ENCODE measurements at places on chromosomes 2 and 18. TPM values are rescaled to one million over a fixed set of nuclear protein-coding genes. Genes with fewer than 3 reads are reported as not detected.

DNA sequence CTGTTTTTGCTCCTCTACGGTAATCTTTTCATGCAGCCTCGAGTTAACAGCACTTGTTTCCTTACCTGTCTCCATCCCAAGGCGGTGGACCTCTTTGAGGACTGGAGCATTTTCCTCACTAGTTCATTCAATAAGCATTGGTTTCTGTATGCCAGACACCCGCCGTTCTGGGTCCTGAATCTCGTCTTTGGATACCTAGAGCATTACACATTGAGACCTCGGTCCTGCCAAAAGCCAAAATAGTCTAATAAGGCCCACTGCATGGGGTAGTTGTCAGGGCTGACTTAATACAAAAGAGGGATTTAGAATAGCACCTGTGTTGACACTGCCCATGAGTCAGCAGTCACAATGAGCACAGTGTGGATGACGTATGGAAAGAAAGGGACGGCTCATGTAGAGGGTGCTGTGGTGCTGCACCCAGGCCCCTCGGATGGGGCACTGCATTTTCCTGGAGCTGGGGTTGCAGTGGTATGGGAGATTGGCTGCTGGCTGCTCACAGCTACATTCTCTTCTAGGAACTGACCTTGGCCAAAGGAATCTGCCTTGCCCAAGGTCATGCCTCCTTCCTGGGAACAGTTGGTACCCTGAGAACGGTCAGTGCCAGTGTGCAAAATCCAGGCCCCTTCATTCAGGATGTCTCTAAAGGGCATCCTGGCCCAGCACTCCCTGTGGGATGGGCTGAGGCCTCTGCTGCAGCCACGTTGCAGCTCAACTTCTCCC, 126.9 kb upstream of the NCK2 start:
- no peak overlapping the region for H3K4me3 ChIP-seq
- no peak for DNase-seq
- no peaks in the 10 kb centered on the region for H3K4me1 ChIP-seq
- H3K27me3 ChIP-seq = no peaks in the 10 kb centered on the region

DNA sequence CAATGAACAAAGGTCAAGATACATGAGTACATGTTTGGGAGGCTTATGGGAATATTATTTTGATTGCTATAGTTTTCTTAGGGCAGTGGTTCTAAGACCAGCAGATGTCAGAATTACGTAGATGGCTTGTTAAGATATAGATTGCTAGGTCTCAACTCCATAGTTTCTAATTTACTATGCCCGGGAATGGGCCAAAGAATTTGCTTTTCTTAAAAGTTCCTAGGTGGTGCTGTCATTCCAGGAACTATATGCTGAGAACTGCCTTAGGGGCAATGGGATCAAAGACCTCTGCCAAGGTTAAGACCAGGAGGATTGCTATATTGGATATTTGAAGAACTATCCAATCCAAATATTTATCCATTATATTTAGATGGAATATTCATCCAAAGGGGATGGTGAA, 141.8 kb downstream of the FSIP2 start:
- H3K36me3 ChIP-seq = no peaks in the 10 kb centered on the region
- no peak overlapping the region for H3K27ac ChIP-seq
- no peaks in the 10 kb centered on the region for H3K4me1 ChIP-seq
- no peak for DNase-seq
- H3K4me3 ChIP-seq = no peak overlapping the region
- H3K27me3 ChIP-seq = no peaks in the 10 kb centered on the region

GRCh38 chr2:145199827-145200706, 680.1 kb upstream of the ZEB2 start:
- no peaks in the 10 kb centered on the region for H3K4me1 ChIP-seq
- no peaks in the 10 kb centered on the region for H3K27me3 ChIP-seq
- H3K36me3 ChIP-seq = no peaks in the 10 kb centered on the region
- no peak for DNase-seq

DNA sequence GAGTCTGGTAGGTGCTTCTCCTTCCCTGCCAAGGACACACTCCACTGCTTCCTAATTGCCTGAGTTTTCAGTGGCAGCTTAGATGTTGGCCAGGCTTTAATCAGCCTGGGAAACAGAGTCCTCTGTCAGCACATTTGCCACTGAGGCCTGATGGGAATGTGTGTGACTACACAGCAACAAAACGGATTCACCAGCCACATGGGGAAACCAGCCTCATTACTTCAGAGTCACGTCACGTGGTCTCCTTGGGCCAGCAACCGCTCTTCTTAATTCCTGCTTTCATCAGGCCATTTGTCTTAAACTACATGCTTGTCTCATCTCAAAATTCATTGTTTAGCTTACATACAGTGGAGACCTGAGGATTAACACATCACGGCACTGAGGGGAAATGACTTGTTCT, 93.9 kb upstream of the LTBP1 start:
- no peaks in the 10 kb centered on the region for H3K36me3 ChIP-seq
- H3K4me3 ChIP-seq = no peak overlapping the region
- DNase-seq = no peak

DNA sequence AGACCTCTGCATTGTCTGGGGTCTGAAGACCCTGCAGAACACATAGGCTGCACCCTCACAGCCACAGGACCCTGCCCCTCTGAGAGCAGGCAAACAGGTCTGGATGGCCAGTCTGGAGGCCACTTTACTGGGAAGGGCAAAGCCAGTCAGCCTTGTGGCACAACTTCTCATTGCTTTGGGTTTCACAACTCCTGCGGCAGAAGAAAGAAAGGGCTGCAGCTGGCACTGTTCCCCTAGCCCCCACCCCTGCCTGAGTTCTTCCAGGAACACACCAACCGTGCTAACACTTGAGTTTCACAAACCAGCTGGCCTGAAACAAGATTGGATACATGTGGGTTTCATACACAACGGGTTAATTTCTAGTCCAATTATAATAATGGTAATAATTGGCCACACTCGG, 276.5 kb upstream of the MGAT5 start:
- H3K27ac ChIP-seq = no peak overlapping the region
- no peak for DNase-seq
- H3K36me3 ChIP-seq = no peaks in the 10 kb centered on the region

DNA sequence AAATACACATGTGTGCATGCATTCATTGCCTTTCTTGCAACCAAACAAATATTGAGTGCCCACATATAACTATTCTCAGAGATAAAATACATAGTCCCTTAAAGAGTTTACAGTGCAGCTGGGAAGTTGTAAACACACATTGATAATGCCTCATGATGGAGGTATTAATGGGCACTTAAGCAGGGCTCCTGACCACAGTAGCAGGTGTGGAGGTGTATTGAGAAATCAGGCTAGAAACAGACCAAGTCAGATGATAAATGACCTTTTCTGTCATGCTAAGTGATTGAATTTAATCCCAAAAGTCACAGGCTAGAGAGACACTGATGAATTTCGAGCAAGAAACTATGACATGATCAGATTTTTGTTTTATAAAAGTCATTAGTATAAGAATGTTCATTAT, 157.7 kb downstream of the ZNF385B start:
- no peak overlapping the region for H3K4me3 ChIP-seq
- H3K27ac ChIP-seq = no peak overlapping the region

GRCh38 chr2:62817995-62818713, 112.6 kb downstream of the EHBP1 start:
- H3K27ac ChIP-seq = no peak overlapping the region
- H3K36me3 ChIP-seq = no peaks in the 10 kb centered on the region
- H3K4me1 ChIP-seq = peaks cover 12% of the 10 kb centered on the region
- H3K27me3 ChIP-seq = no peaks in the 10 kb centered on the region
- no peak for DNase-seq

- no peak overlapping the region for H3K27ac ChIP-seq
- H3K27me3 ChIP-seq = no peaks in the 10 kb centered on the region
- H3K4me3 ChIP-seq = no peak overlapping the region
- no peak for DNase-seq
- H3K36me3 ChIP-seq = no peaks in the 10 kb centered on the region
Measured at GRCh38 chr2:171247741-171248662, 87.3 kb upstream of the TLK1 start.

- H3K4me1 ChIP-seq = peaks cover 17% of the 10 kb centered on the region
- peak within 1 kb of the TSS; percentile 53 for H3K27ac ChIP-seq
Measured at GRCh38 chr2:112481528-112482233, at the start of gene TTL. Gene TTL, plus strand, starts transcription at chr2:112482156. Its CDS starts 189 bp downstream, at chr2:112482345.

- peaks cover 51% of the 10 kb centered on the region for H3K36me3 ChIP-seq
- peaks cover 69% of the 10 kb centered on the region for H3K4me1 ChIP-seq
- no peaks in the 10 kb centered on the region for H3K27me3 ChIP-seq
- peak overlapping the region; percentile 79 for H3K4me3 ChIP-seq
- DNase-seq = peak; percentile 58
- H3K27ac ChIP-seq = peak overlapping the region; percentile 74
Measured at GRCh38 chr18:48539406-48540250, 797 bp downstream of the CTIF start.

GRCh38 chr2:19048593-19049266, 309.7 kb downstream of the OSR1 start:
- no peak overlapping the region for H3K27ac ChIP-seq
- H3K36me3 ChIP-seq = no peaks in the 10 kb centered on the region
- H3K4me3 ChIP-seq = no peak overlapping the region
- DNase-seq = no peak

- peaks cover 15% of the 10 kb centered on the region for H3K4me1 ChIP-seq
- DNase-seq = no peak
- H3K27me3 ChIP-seq = no peaks in the 10 kb centered on the region
- H3K4me3 ChIP-seq = no peak overlapping the region
- H3K36me3 ChIP-seq = peaks cover 69% of the 10 kb centered on the region
Measured at GRCh38 chr2:152708742-152709141, 8.5 kb downstream of the PRPF40A start.

- no peaks in the 10 kb centered on the region for H3K36me3 ChIP-seq
- H3K4me1 ChIP-seq = peaks cover 10% of the 10 kb centered on the region
- peak overlapping the region; percentile 23 for H3K4me3 ChIP-seq
- no peak for DNase-seq
- H3K27me3 ChIP-seq = peaks cover 69% of the 10 kb centered on the region
Measured at GRCh38 chr18:62325806-62326645, 916 bp downstream of the TNFRSF11A start.

DNA sequence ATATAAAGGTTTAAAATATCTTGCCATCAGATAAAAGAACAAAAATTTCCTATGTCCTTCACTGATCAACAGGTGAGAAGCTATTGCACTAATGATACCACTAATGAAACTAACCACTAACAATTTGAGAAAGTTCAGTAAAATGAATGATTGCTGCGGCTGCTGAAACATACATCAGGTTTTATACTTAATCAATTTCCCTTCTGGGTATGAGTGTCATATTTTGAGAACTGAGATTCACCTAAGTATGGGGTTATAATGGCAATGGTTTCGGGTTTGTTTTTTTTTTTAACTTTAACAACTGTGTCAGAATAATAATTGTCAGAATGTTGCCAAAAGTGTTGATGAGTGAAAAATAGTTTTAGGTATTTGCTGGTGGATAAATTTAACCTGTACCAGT, 151.3 kb upstream of the SLC39A10 start:
- H3K4me1 ChIP-seq = no peaks in the 10 kb centered on the region
- no peak for DNase-seq
- H3K4me3 ChIP-seq = no peak overlapping the region

DNA sequence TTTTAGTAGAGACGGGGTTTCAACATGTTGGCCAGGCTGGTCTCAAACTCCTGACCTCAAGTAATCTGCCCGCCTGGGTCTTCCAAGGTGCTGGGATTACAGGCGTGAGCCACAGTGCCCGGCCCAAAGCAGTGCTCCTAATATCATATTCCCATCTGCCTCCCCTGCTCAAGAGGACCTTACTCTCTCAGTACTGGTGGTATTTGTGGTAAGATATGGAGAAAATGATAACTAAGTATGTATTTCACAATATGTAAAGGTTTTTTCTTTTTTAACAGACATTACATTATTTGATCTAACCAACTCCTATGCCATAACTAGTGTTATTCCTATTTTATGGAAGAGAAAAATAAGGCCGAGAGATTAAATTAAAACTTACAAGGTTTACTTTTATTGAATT, 201.0 kb downstream of the CAMKMT start:
- no peak overlapping the region for H3K4me3 ChIP-seq
- no peak overlapping the region for H3K27ac ChIP-seq
- H3K4me1 ChIP-seq = no peaks in the 10 kb centered on the region
- no peak for DNase-seq

GRCh38 chr2:38829971-38830370, 45.8 kb downstream of the DHX57 start:
- H3K27me3 ChIP-seq = no peaks in the 10 kb centered on the region
- peaks cover 36% of the 10 kb centered on the region for H3K36me3 ChIP-seq
- no peak overlapping the region for H3K27ac ChIP-seq
- H3K4me3 ChIP-seq = no peak overlapping the region

GRCh38 chr18:50396005-50396660, 21.3 kb downstream of the SKA1 start:
- H3K4me3 ChIP-seq = no peak overlapping the region
- H3K4me1 ChIP-seq = no peaks in the 10 kb centered on the region
- peaks cover 18% of the 10 kb centered on the region for H3K36me3 ChIP-seq
- no peak overlapping the region for H3K27ac ChIP-seq
- DNase-seq = no peak
- H3K27me3 ChIP-seq = no peaks in the 10 kb centered on the region

DNA sequence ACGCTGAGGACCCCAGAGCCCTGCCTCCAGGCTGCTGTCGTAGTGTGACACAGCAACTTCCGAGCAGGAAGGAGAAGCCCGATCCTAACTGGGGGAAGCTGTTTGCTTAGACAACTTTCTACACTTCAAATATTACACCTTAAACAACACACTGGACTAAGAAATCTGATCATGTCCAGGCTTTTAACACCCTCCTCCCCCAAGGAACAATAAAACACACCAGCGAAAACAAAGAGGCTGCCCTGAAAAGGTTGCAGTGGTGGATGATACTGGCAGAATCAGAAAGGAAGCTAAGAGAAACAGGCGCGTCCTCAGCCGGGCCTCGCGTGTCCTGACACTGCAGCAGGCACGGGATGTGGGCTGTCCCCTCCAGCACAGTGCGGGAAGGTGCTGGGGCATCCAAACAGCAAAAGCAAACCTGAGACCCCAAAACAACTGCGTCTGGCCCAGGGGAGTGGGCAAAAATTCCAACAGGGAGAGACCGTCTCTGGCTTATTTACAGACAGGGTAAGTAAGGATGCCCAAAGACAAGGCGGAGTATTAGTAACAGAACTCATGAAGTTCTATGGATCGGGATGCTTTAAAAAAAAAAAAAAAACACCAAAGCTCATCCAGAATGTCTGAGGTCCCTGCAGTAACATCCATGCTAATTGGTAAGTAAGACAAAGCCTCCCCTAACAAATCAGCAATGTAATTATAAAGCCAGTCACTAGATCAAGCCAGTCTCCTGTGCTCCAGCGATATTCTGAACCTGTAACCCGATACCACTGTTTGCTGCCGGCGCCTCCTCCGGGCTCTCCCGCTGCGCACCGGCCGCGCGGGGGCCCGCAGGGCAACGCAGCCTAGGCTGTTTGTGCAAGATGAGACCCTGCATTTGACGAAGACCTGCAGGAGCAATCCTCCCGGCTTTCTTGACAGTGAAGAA, 9.0 kb downstream of the SERTAD2 start:
- peak; percentile 79 for DNase-seq
- H3K4me1 ChIP-seq = peaks cover 48% of the 10 kb centered on the region
- peak overlapping the region; percentile 24 for H3K4me3 ChIP-seq
- H3K27me3 ChIP-seq = no peaks in the 10 kb centered on the region
- H3K36me3 ChIP-seq = no peaks in the 10 kb centered on the region

Gene SLC30A3
- total RNA-seq = not detected

Gene DIPK1C
- total RNA-seq = not detected

Gene IL1RN
- total RNA-seq = not detected

Gene NEU2
- not detected for total RNA-seq

Gene CMPK2
- 0.55 TPM for total RNA-seq

Gene LDLRAD4
- total RNA-seq = 0.09 TPM

Gene RAB31
- 72.2 TPM for total RNA-seq

Gene TMEM182
- total RNA-seq = 3.7 TPM

Gene CCDC68
- not detected for total RNA-seq

Gene AKAIN1
- total RNA-seq = not detected

Measured in SJSA1 (cell line).